ENCODE measurements at places on chromosomes 2 and 18.
A peak's percentile ranks its signal among the peaks of the same experiment; 100 is the strongest.

DNA sequence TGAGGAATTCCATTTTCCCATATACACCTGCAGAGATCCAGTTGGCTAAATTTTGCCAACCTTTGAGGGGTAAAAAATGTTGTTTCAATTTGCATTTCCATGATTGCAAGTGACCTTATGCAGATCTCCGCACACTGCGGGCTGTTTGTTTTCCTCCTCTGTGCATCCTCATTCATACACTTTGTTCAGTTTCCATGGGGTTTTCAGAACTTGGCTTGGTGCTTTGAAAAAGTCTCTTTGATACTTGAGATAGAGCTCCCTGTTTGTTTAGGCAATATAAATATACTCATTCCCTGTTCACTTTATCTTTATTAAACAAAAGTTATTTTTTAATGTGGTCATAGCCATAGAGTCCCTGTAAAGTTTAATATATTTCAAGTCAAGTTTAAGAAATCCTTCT, 353.1 kb downstream of the CMPK2 start:
- no peak for DNase-seq

GRCh38 chr18:26309281-26309680, 83.0 kb downstream of the TAF4B start:
- no peak for DNase-seq

DNA sequence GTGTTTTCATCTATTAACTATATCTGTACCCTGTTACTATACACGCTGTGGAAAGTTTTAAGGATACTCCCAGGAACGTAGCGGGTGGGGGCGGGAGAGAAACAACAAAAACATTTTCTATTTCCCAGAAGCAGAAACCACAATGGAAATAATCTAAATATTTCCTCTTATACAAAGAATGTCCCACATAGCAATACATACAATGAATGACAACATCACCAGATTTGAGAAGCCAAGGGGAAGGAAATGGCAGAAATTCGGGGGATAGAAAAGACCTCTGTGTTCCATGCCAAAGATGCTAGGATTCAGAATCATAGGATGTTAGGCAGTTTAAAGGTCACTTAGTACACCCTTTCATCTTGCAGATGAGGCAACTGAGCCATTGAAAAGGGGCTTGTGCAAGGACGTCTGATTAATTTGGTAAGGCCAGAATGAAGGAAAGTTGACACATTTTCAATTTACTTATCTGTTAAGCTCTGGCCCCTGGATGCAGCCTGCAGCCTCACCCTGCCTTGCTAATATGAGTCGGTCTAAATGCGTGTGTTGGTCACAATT, 41.1 kb upstream of the SCYGR1 start:
- DNase-seq: no peak

GRCh38 chr2:15968280-15969178, 28.2 kb downstream of the MYCN start:
- no peak for DNase-seq

GRCh38 chr2:29579495-29580169, 341.8 kb downstream of the ALK start:
- no peak for DNase-seq

- no peak for DNase-seq
Observed at GRCh38 chr18:78754311-78755043, 225.1 kb upstream of the SALL3 start.

GRCh38 chr2:207674826-207675225, 36.6 kb upstream of the CCNYL1 start:
- no peak for DNase-seq

- peak; percentile 22 for DNase-seq
Observed at GRCh38 chr2:216082117-216082711, 495 bp downstream of the TMEM169 start.

GRCh38 chr18:63881851-63882250, 5.7 kb upstream of the SERPINB2 start:
- DNase-seq: no peak

DNA sequence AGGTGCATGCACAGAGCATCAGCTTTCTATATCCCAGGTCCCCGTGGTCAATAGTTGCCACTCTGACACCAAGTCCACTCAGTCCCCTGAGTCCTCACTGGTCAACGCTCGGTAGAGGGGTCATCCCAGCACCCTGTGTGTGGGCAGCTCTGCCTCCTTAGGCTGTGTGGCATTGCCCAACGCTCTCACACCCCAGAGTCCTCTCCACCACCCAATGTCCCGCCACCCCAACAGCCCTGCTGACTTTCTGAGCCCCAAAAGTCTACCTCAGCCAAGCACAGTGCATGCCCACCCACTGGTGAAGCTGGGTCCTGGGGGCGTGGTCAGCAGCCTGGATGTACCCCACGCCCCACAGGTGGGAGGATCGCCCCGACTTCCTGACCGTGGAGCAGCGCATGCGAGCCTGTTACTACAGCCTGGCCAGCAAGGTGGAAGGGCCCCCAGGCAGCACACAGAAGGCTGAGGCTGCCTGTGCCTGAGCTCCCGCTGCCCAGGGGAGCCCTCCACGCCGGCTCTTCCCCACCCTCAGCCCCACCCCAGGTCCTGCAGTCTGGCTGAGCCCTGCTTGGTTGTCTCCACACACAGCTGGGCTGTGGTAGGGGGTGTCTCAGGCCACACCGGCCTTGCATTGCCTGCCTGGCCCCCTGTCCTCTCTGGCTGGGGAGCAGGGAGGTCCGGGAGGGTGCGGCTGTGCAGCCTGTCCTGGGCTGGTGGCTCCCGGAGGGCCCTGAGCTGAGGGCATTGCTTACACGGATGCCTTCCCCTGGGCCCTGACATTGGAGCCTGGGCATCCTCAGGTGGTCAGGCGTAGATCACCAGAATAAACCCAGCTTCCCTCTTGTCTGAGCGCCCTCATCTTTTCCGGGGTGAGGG, 25.9 kb downstream of the ZAP70 start:
- no peak for DNase-seq

DNA sequence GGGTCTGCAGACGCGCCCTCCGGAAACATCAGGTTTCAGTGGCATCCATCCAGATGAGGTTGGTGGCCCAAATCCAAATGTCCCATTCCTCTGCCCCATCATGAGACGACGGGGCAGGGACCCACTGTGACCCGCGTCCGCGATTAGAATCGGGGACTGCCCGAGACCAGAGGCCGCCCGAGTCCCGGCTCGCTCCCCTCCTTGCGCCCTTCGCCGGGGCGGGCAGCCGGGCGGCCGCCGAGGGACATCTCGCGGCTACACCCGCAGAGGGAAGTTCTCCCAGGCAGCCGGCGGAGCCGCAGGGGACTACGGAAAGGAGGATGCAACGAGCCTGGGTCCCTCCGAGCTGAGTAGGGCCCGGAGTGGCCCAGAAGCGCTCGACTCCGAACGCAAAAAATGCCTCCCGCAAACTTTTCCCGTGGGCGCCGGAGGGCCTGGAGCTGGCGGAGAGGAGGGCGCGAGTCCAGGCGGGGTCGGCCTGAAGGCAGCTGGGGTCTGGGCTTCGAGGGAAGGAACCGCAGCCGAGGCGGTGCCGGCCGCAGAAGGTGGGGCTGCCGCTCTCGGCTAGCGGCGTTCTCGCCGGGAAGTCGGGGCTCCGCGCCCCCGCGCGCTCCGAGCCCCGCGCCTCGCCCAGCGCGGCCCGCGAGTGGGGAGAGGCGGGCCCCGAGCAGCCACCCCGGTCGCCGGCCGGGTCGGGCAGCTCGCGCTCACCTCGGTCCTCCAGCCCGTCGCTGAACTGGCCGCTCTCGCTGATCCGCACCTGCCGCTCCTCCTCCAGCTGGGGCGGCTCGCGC, 580 bp downstream of the TMEM163 start:
- no peak for DNase-seq

DNA sequence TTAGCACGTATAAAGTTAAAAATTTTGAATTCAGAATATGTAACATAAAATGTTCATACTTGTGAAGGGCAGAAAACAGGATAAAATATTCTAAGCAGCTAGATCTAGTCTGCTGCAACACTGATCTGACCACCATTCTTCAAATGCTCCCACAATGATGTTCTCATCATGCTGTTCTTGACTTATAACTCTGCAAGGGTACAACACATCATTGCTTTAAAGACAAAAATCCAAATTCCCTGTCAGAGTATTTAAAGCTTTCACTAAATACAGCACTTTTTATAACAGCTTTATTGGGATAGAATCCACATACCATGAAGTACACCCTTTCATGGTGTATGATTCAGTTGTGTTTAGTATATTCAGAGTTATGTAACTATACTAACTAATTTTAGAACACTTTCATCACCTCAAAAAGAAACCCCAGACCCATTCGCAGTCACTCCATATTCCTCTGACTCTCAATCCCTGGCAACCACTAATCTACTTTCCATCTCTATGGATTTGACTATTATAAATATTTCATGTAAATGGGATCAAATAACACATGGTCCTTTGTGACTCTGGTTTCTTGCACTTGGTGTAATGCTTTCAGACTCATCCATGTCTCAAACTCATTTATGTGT, 56.4 kb downstream of the MAP4K3 start:
- peak; percentile 12 for DNase-seq

DNA sequence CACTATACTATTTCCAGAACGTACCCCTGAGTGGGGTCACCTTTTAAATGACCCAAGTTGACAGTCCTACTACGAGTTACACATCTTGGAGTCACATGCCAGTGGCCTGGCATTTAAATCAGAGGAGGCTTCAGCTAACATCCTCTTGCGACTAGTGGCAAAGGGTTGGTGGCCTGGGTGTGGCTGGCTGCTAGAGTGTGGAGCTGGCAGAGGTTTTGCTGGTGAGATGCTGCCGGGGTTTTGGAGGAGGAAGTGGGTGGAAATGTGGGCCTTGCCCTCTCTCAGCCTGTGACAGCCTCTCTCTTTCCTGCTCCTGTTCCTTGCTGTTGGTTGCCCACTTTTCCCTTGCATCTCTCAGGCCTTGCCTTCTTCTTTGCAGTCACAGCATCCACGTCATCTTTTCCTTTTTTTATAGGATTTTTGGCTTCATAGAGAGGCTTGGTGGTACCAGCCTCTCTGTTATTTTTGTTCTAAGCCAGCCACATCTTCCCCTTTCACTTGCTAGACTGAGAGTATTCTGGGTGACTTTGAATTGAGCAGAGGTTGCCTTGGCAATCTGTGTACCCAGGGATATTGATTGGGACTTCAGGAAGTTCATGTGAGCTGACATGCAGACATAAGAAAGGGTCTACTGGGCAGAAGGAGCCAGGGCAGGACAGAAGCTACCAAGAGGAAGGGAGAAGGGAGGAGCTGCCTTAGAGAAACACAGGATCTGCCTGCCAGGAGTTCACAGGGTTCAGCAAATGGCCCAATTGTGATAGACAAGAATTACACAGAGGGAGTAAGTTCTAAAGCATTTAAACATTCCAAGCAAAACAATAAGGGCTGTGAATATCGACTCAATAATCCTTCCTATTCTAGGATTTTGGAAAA, 55.4 kb downstream of the CDC42EP3 start:
- peak; percentile 48 for DNase-seq

GRCh38 chr2:169910109-169910799, 83.0 kb downstream of the UBR3 start:
- no peak for DNase-seq

DNA sequence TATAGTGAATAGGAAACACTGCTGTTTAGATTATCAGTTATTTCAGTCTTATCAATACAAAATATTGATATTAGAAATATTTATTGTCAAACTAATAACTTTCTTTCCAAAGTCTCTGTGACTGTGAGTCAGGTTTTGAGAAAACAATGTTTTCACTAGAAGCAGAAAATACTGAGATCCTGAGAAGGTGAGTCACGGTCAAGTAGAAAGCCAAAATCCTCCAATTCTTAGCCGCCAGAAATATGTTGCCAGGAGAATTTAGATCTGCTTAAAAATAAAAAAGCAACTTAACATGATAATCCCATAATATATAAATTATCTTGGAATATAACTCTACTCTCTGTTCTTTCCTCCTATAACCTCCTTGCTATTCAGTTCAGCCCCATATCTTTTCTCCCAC, 181.9 kb upstream of the NRXN1 start:
- no peak for DNase-seq

DNA sequence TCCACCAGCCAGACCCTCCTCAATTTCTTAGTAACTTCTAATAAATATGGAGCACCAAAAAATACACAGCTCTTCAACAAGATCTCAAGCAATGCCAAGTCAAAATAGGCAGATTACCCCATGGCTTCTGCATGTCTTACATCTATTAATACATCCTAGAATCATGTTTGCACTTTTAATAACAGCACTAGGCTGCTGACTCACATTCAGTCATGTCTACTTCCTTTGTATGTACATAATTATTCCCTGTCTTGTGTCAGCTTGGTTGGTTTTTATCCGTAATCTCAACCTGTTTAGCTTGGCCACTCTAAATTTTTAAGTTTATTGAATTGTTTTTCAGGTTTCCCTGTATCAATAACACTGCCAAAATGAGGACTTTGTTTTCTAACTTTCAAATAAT, 420.1 kb upstream of the ACVR2A start:
- DNase-seq: no peak

- no peak for DNase-seq
Observed at GRCh38 chr18:78672862-78673446, 306.7 kb upstream of the SALL3 start.

DNA sequence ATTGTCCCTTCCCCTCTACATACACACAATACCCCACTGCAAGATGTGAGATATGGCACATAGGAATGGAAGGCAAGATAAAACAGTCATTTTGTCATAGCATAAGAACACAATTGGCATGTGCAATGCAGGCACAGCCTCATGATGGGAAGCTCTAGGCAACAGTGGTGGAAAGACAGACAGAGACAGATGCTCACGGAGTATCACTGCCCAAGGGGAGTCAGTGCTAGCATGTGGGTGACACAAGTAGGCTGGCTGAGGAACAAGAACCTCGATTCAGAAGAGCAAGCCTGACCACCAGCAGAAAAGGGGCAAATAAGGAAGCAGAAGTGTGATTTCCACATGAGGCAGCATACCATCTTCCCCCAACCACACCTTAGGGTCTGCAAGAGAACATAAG, 323.6 kb downstream of the PAX3 start:
- DNase-seq: no peak

GRCh38 chr2:168452781-168453180, 3.3 kb upstream of the CERS6 start:
- DNase-seq: no peak

DNA sequence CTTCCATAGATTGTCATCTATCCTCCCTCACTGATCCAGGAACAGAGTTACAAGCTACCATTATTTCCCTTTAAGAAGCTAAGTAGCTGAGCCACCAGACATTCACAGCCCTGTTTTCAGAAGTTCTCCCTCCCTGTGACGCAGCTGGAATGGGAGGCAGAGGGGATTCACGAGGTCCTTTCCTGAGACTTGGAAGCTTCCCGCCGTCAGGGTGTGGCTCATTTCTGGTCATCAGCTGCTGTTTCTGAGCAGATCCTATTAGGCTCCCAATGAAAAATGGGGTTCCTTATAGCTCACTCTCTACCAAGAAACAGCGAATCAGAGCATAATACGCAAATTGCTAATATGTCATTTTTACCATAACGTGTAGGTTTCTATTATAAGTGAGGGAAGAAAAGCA, 559.3 kb upstream of the ID2 start:
- no peak for DNase-seq

All from Ammon's horn (tissue), 1 donor.